ENCODE measurements at places on chromosomes 11 and 22. TPM values are rescaled to one million over a fixed set of nuclear protein-coding genes. Genes with fewer than 3 reads are reported as not detected.

YPEL1 gene
- 2.2 TPM for polyA plus RNA-seq

IGLL5 gene
- polyA plus RNA-seq = 1.9 TPM

RFPL1 gene
- polyA plus RNA-seq = not detected

OR8D1 gene
- polyA plus RNA-seq = not detected

GAB2 gene
- 3.3 TPM for polyA plus RNA-seq

APLNR gene
- polyA plus RNA-seq = 16.6 TPM

HORMAD2 gene
- not detected for polyA plus RNA-seq

KRTAP5-2 gene
- not detected for polyA plus RNA-seq

KLHL35 gene
- polyA plus RNA-seq = 0.26 TPM

BDNF gene
- polyA plus RNA-seq = 0.19 TPM

MOGAT2 gene
- 1.1 TPM for polyA plus RNA-seq

VWCE gene
- 0.32 TPM for polyA plus RNA-seq

PRR5 gene
- polyA plus RNA-seq = 46.0 TPM

RAG2 gene
- not detected for polyA plus RNA-seq

SPDYC gene
- polyA plus RNA-seq = 0.43 TPM

ANGPTL5 gene
- not detected for polyA plus RNA-seq

HPX gene
- 0.88 TPM for polyA plus RNA-seq

GSTT2 gene
- 1.3 TPM for polyA plus RNA-seq

MUC5AC gene
- not detected for polyA plus RNA-seq

FERMT3 gene
- 11.8 TPM for polyA plus RNA-seq

MUC2 gene
- not detected for polyA plus RNA-seq

OR4C15 gene
- polyA plus RNA-seq = not detected

KCTD14 gene
- polyA plus RNA-seq = 14.8 TPM

PACSIN3 gene
- polyA plus RNA-seq = 28.5 TPM

OR2D3 gene
- polyA plus RNA-seq = not detected

NCAM1 gene
- 1.7 TPM for polyA plus RNA-seq

NAV2 gene
- 5.9 TPM for polyA plus RNA-seq

MFRP gene
- not detected for polyA plus RNA-seq

FREY1 gene
- polyA plus RNA-seq = 0.99 TPM

C11orf97 gene
- polyA plus RNA-seq = 1.5 TPM

LMO2 gene
- 57.1 TPM for polyA plus RNA-seq

PRG2 gene
- polyA plus RNA-seq = not detected

DCDC1 gene
- polyA plus RNA-seq = 0.39 TPM

PATL1 gene
- 12.3 TPM for polyA plus RNA-seq

RASSF7 gene
- 108 TPM for polyA plus RNA-seq

MMP27 gene
- polyA plus RNA-seq = not detected

MUC6 gene
- polyA plus RNA-seq = 1.1 TPM

OR4X1 gene
- not detected for polyA plus RNA-seq

NECTIN1 gene
- polyA plus RNA-seq = 6.0 TPM

H19 gene
- polyA plus RNA-seq = 140 TPM

PRDM10 gene
- 1.5 TPM for polyA plus RNA-seq

APOBEC3C gene
- polyA plus RNA-seq = 9.5 TPM

OR1S1 gene
- not detected for polyA plus RNA-seq

CASP5 gene
- polyA plus RNA-seq = not detected

TSSK2 gene
- polyA plus RNA-seq = not detected

C11orf16 gene
- polyA plus RNA-seq = 0.28 TPM

MUC5B gene
- not detected for polyA plus RNA-seq

C11orf71 gene
- polyA plus RNA-seq = 21.2 TPM

SLC43A1 gene
- polyA plus RNA-seq = 16.6 TPM

INSC gene
- polyA plus RNA-seq = 1.3 TPM

CSTPP1 gene
- polyA plus RNA-seq = 50.3 TPM
